ENCODE measurements at places on chromosomes 4 and X.
A peak's percentile ranks its signal among the peaks of the same experiment; 100 is the strongest.

GRCh38 chr4:104436542-104436941, 58.2 kb downstream of the CXXC4 start:
- DNase-seq = no peak

DNA sequence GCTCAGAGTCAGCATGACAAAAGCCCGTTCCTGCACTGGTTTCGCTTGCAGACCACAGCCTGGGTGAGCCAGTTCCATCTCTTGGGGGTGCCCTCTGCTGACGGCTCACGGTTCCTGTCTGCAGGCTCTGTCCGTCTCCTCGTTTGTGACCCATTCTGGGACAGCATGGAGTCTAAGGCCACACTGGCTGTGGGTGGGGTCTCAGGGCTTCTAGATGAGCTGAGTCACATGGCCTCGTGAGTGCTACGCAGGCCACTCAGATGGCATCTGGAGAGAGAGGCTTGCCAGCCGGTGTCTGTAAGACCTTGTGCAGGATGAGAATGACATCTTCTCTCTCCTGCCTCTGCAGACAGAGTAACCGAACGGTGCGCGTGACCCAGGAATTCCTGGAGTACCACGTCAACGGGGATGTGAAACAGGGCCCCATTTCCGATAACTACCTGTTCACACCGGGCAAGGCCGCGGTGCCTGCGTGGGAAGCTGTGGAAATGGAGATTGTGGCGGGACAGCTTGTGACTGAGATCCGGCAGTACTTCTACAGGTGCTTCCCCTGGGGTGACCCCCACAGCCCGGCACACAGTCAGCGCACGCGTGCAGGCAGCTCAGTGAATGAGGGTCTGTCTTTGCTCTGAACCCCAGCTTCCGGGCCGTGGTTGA, 31.6 kb upstream of the MRFAP1 start:
- no peak for DNase-seq

GRCh38 chrX:11412715-11413623, 119.8 kb downstream of the AMELX start:
- DNase-seq = no peak

DNA sequence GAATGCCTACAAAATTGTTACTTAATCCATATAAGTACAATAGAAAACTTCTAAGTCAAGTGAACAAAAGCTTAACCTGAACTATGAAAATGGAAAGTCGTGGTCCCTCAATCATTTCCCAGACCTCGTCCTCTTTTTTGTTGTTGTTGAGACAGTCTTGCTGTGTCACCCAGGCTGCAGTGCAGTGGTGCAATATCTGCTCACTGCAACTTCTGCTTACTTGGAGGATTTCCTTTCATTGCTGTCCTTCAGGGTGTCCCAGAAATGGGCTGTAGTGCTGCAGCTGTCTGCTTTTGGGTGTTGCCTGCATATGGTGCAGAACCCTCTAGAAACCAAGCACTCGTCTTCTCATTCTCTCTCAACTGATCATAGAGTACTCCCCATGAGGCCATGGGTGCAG, 75.0 kb upstream of the IL2 start:
- no peak for DNase-seq

DNA sequence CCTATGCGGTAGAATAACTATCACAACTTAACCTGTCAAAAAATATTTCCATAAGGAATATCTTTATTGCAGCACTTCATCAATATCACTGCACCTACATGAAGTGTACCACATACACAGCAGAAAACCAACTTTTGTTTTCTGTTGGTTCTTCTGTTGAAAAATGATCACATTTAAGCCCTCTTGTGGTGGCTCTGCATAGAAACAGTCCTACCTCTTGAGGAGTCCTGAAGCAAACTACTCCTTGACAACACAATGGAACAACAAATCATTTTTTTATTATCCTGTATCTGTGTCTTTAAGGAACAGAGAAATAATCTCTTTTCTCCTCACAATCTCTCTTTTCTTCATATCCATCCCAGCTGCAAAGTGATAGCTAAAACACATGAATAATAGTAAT, 39.8 kb upstream of the ATOH1 start:
- DNase-seq = no peak

DNA sequence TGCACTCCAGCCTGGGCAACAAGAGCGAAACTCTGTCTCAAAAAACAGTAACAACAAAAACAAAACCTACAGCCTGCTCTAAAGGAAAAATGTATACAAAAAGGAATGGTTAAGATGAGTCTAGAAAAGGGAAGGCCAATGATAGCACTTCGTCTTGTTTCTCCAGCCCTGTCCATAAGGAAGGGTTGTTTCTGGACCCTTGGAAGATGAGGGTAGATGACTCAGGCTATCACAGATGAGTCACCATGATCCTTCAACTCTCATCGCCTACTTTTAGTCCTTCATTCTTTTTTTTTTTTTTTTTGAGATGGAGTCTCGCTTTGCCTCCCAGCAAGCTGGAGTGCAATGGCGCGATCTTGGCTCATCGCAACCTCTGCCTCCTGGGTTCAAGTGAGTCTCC, 8.8 kb downstream of the PLA2G12A start:
- no peak for DNase-seq

GRCh38 chrX:76862509-76862908, 435.0 kb downstream of the MAGEE1 start:
- no peak for DNase-seq

- no peak for DNase-seq
Observed at GRCh38 chrX:147935156-147935758, 23.5 kb downstream of the FMR1 start.

DNA sequence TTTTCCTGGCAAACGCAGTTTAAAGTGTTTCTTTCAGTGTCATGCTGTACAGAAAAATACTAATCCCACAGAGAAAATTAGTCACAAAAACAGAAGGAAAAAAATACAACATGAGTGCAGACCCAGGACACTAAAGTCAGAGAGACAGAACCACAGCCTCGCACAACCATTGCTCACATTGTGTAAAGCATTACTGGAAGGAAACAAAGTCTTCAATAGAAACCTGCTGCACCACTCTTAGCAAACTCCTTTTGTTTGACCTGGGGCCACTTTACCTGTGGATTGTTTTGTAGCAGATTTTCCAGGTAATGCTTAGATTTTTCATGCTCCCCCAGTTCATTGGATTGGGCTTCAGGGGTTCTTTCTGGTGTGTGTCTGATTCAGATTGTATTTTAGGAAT, 131.8 kb upstream of the TMLHE start:
- no peak for DNase-seq

- DNase-seq = no peak
Observed at GRCh38 chr4:52407545-52407944, 251.6 kb downstream of the USP46 start.

GRCh38 chrX:120735966-120736365, 106.1 kb upstream of the C1GALT1C1 start:
- DNase-seq = no peak

DNA sequence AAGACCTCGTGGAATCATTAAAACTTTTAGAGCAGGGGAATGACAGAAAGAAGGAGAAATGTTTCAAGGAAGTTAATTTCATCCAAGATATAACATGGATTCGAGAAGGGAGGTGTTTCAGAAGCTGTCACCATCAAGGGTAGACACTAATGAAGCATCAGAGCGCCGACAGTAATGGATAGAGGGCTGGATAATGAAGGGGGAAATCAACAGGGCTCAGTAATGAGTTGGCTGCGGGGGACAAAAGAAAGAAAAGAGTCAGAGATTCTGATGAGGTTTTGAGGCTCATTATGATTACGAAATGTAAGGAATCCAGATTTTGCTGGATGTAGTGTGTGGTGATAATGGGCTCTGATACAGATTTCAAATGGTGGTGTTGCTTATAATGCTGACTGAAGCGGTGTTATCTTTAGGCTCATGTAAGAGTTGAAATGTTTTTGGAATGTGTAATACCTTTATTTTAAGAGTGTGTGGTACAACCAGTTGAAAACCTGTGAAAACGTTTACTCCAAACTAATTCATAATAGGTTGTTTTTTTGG, 39.3 kb upstream of the TENM3 start:
- DNase-seq = no peak

DNA sequence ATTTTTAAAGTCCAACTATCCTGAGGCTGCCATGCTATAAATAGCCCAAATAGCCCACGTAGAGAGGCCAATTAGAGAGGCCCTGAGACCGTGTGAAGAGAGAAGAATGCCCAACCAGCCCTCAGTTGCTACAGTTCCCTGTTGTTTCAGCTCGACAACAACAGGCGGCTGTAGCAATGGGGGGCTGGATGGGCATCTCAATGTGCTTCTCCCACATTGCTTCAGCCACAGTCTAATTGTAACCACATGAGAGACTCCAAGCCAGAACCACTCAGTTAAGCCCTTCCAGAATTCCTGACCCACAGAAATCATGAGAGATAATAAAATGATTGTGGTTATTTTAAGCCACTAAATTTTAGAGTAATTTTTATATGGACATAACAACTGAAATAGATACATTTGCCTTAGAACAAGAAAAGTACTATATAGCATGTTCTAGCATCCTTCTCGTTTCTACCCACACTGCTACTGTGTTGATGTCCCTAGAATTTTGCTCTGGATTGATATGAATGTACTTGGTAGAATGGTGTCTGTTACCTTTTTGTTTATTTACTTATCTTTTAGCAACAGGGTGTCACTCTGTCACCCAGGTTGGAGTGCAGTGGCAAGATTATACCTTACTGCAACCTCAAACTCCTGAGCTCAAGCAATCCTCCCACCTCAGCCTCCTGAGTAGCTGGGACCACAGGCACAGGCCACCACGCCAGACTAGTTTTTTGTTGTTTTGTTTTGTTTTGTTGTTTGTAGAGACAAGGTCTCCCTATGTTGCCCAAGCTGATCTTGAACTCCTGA, 436.4 kb downstream of the BCOR start:
- no peak for DNase-seq

DNA sequence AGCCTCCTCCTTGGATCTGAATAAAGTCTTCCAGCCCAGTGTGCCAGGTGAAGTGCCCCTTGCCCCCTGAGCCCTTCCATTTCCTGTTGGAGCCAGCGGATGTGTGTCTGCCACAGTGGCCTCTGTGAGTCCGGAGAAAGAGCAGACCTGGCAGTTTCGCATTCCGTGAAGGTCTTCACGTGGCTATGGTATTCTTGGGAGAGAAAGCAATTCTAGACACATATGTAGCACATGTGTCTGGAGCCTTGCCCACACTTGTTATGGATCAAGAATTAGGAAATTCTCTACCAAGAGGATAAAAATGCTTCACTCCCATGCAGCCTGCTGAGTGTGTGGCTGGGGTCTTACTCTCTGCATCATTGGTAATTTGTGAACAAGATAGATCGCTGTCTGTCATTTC, 130.9 kb downstream of the REPS2 start:
- no peak for DNase-seq

- no peak for DNase-seq
Observed at GRCh38 chr4:183300655-183301054, 19.4 kb downstream of the CLDN22 start.

DNA sequence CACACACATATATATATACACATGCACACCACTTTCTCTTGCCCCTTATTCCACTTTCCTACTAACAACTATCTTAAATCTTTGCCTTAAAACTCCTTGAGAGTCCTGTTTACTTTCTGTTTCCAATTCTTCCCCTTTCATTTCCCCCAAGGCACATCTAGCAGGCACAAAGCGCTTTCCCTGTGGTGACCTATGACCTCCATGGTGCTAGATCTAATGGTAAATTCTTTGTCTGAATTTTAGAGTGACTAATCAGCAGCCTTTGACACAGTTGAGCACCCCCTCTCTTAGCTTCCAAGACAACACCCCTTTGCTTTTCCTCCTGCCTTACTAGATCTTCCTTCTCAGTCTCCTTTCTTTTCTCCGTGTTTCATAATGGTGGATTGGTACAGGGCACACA, 236.4 kb upstream of the TTC29 start:
- DNase-seq = no peak

- no peak for DNase-seq
Observed at GRCh38 chrX:136227948-136228838, 23.0 kb downstream of the MAP7D3 start.

DNA sequence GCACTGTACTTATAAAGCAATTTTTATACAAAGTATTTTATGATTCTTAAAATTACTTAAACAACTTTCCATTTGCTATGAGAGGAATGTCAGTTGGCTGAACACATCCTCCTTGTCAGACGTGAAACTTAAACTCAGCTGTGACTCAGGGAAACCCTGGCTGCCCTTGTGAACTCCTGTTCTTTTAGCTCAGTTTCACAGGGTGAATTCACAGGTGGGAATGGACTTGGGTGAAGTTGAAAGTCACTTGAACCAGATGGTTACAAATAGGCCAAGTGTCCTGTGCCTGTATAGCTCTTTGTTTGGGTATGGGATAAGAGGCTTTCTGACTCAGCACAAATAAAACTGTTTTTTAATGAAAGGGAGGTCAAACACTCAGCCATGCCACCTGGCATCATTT, 67.4 kb upstream of the FAM47B start:
- no peak for DNase-seq

GRCh38 chr4:31045724-31046318, 325.7 kb downstream of the PCDH7 start:
- DNase-seq = no peak

DNA sequence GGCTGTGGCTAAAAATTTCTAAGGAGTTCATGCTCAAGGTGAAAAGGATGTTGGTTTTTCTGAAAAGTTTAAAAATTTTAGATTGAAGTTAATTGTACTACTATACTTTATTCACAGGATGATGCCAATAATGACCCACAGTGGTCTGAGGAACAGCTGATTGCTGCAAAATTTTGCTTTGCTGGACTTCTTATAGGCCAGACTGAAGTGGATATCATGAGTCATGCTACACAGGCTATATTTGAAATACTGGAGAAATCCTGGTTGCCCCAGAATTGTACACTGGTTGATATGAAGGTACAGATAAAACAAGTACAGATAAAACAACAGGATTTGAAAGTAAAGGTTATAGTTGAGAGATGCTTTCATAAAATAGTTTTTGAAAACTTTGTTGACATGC, 12.2 kb downstream of the PAICS start:
- DNase-seq = no peak

DNA sequence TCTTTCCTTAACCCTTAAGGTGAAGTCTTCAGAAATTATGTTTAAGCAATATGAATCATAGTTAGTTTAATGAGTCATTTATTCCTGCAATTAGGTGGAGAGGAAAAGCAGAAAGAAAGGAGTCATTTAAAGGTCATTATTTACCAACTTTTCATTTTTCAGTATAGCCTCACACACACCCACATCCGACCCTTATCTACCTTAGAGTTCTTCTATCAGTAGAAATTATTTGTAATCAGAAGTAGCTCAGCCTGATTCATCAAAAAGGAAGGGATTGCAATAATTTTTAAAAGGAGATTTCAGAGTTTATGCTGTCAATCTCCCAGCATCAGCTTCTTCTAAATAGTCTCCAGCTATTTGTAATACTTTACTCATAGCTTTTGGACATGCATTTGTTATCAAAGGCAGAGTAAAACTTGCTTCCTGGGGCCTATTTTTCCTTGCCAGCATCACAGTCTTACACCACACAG, 5.9 kb downstream of the ANXA10 start:
- no peak for DNase-seq

GRCh38 chrX:53317365-53318069, 36.1 kb upstream of the IQSEC2 start:
- peak; percentile 63 for DNase-seq

- no peak for DNase-seq
Observed at GRCh38 chr4:11768251-11768972, 339.7 kb upstream of the HS3ST1 start.

Measured in NCI-H2227 treated with DMSO at 0.1 percent for 48 hours (cell line).